Right ventricle myocardium inferior (tissue), 1 donor: ENCODE measurements at places on chromosomes 4 and X. TPM values are rescaled to one million over a fixed set of nuclear protein-coding genes. Genes with fewer than 3 reads are reported as not detected.

RGS12 gene
- total RNA-seq: 21.0 TPM

ELOVL6 gene
- 2.0 TPM for total RNA-seq

DNA sequence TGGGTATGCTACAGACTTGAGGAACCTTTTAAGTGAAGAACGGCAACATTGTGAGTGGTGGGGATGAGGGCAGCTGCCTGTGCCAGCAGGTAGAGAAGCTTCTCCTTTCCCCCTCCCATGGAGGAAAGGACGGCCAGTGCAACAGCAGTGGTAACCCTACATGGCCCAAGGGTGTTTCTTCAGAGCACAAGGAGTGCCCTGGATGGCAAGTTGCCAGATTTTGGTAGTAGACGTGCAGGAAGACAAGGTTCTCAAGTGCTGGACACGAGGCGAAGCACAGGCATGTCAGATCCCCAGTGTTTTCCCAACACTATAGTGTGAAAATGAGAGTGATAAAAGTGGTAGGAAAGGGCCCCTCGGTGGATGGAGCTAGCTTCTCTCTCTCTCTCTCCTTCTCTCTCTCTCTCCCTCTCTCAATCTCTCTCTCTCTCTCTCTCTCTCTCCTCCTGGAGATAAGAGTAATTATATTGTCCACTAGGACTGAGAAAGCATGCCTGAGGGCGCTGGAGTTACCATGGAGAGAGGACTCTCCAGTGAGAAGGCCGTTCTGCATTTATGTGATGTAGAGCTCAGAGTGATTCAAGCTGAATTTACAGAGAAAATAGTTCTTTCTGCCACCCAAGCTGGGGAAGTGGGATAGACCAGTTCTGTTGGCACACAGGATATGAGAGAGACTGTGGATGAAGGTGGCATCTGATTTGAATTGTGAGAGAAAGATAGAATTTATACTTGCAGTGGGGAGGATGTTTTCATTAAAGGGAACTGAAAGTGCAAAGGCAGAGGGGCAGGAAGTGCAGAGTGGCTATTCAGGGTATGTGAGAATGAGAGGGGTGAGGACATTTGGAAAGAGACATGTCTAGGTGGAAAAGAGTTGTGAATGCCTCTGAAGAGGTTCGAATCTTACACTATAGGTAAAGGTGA, 25.7 kb upstream of the TRPC3 start:
- no peak for DNase-seq

DNA sequence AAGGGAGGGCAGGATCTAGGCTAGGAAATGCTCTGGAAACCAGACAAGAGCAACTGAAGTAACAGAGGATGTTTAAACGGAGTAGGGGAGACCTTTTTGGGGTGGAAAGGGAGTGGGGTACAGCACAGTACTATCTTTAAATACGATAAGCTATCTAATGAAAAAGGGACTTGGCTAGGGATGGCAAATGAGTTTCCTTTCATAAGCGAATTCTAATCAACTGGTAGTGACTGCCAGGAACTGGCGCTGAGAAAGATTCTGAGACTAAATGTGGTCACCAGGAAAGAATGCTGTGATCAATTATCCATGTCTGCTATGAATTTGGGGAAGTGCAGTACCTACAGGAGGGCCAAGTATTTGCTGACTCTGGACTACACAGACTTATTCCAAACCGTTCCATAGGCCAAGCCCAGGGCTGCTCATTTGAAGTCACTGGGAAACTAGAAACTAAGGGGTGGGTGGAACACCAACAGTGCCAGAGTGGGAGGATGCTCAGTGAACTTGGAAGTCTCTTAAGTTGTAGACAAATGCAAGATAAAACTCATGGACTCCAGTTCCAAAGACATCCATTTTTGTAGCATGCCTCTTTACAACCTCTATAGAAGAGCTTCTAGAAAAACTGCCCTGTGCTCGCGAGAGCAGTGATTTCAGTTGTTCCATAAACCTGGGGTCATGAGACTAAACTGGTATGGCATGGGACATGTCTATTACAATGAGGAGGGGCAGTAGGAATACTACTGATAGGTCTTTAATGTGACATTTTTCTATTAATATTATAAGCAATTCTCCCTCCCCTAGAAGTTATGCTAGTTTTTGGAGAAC, 2.0 kb downstream of the TRAPPC2 start:
- DNase-seq: no peak

DNA sequence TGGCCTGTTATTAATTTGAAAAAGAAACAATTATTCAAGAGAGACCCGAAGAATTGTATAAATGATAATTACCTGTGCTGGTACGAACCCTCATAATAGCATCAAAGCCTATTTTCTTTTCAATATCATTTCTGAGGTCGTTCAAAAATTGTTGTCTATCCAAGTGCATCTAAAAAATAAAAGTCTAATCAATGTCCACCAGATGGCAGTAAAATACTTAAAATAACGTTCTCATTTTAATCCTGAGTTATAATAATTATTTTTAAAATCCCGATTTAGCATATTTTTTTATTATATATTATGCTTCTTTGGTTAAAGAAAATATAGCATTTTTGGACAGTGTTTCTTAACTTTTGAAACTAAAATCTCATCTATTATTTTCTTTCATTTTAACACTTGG, 55.7 kb downstream of the METTL14 start:
- no peak for DNase-seq

GRCh38 chrX:137916090-137916746, 350.3 kb downstream of the ZIC3 start:
- DNase-seq: no peak

GRCh38 chrX:53674581-53674980, 11.9 kb downstream of the HUWE1 start:
- no peak for DNase-seq

DNA sequence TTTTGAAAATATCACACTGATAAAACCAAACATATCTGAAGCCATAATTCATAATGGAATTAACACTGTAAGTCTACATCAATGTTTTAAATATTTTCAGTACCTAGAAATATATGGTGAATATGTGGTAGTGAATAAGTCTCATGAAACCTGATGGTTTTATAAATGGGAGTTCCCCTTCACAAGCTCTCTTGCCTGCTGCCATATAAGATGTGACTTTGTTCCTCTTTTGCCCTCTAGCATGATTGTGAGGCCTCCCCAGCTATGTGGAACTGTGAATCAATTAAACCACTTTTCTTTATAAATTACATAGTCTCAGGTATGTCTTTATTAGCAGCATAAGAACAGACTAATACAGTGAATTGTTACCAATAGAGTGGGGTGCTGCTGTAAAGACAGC, 536.8 kb upstream of the GALNT7 start:
- no peak for DNase-seq

DNA sequence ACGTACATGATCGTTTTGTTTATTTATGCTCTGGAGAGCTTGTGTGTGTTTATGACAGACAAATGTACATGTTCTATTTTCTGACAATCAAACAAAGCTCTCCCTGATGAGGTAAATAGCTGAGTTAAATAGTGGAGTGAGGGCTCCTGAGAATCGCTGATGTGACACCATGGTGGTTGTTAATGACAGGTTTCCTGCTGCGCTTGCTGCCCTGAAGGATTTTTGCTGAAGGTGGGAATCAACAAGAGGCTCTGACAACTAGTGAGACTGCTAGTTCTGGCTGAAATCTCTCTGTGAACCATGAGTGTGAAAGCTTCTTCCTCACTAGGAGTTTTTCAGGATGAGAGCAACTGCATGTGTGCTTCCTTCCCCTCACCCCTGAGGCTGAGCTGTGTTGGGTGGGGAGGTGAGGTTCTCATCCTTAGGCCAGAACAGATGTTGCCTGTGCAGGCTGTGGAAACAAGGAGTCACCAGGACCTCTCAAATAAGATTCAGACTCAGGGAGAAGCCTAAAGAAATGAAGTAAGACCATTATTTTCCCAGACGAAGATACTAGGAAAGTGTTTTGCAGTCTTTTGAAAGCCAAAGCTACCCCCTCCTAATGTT, 173.4 kb upstream of the JADE1 start:
- no peak for DNase-seq

DNA sequence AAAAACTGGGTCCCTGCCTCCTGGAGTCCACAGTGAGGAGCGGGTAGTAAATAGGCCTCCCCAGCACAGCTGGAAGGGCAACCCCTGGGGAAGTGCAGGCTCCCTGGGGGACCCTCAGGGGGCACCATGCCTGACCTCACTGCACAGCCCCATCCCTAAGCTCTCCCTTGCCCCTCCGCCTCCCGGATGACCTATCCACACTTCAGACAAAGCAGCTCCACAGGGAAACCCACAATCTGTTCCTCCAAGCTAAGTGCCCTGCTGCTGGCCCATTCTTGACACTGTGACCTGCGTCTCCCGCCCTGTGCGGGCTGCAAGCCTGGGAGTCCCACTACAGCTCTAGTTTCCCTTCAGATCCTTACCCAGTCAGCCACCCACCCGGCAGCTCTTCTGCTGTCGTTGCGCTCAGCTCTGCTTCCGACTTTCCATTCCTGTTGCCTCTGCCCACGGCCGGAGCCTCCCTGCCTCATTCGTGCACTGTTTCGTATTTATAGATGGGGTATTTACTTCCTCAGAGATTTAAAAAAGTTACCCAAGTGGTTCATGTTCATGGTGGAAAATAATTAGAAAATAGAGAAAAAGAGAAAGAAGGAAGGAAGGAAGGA, 47.0 kb upstream of the STOX2 start:
- DNase-seq: no peak

DNA sequence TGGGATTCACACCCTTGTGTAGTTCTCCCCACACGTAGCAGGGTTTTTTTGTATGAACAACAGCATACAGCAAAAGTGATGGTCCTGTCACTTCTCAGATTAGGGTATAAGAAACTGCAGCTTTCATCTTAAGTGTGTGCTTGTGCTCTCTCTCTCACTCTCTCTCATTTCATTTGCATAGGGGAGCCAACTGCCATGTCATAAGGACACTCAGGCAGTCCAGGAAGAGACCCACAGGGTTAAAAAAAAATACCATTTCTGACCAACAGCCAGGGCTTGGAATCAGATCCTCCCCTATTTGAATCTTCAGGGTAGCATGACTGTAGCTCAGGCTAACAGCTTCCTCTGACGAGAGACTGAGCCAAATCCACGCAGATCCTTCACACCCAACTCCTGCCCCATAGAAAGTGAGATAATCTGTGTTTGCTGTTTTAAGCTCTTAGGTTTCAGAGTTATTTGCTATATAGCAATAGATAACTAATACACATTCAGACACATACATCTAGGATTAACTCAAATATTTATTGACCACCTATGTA, 331.2 kb downstream of the PAPSS1 start:
- DNase-seq: no peak
